ENCODE measurements at places on chromosomes 12 and 14. TPM values are rescaled to one million over a fixed set of nuclear protein-coding genes. Genes with fewer than 3 reads are reported as not detected.
A peak's percentile ranks its signal among the peaks of the same experiment; 100 is the strongest.

NPFF gene
- total RNA-seq = not detected

RNASE8 gene
- total RNA-seq = not detected

- no peak for DNase-seq
Measured at GRCh38 chr14:89616852-89617341, 199.9 kb upstream of the FOXN3 start.

- no peak for DNase-seq
Measured at GRCh38 chr14:53955671-53956426, 776 bp downstream of the BMP4 start.

GRCh38 chr14:69432364-69432763 lies 33.9 kb downstream of the SLC39A9 start:
- DNase-seq = no peak

- peak; percentile 8 for DNase-seq
Measured at GRCh38 chr14:58488550-58488949, 61.0 kb downstream of the KIAA0586 start.

DNA sequence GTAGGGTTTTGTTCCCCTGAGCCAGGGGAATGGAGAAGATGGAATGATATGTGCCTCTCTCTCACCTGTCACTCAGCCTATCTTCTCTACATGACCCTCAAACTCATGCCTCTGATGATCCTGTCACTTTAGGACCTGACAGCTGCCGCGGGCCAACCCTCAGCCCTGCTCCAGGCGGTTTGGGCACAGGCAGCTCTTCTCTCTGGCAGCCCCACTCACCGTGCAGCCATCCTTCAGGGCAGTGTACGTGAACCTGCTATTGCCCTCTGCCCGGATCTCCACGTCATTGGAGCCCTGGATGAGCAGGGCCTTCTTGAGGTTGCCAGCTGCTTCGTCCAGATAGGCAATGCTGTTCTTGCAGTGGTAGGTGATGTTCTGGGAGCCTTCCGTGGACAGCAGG lies 10.5 kb downstream of the TMEM106C start:
- DNase-seq = no peak

DNA sequence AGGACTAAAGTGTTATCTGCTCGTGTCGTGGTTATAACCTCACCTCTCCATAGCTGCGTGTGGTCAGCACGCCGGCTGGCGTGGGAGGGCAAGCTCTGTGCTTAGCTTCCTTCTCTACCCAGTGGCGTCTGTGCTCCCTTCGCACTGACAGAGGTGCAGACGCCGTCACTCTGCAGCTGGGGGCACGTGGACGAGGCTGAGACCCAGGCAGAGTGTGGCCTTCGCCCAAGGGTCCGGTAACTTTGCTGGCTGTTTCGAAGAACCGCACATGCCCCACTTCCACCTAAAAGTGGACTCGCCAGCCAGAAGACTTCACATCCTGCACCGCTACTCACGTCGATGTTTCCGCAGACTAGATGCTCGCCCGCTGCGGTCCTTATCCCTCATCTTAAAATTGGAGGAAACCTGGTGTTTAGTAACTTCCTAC lies 35.9 kb upstream of the DYNC1H1 start:
- no peak for DNase-seq

DNA sequence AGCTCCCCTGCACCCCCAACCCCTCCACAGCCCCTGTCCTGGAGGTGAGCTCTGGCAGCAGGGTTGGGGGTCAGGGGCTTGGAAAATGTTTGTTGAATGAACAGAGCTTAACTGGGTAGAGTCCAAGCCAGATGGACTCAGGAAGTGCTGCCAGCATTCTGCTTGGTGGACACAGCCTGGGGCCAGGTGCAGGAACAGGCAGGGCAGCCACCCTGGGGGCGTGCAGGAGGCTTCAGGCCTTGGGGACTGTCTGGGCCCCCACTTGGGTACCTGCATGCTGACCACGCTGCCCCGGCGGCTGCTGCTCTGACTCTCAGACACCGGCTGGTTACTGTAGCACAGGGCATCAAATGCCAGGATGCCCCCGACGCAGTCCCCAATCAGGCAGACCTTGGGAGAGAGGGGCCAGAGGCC lies 15.7 kb downstream of the ARL6IP4 start:
- DNase-seq = no peak

DNA sequence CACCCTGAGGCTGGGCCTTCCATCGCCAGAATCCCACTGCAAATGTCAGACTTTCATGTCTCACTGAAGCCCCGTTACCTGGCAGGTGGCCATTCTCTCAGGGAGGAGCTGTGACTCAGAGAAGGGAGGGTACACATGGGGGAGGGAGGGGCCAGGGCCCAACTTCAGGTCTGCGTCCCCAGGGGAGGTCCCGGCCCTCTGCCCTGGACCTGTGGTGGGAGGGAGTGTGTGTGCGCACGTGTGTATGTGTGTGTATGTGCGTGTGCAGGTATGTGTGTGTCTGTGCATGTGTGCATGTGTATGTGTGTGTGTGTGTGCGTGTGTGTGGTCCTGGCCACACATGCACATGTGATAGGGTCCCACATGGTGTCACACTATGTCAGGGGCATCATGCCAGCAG lies 50.9 kb downstream of the MVK start:
- DNase-seq = no peak

GRCh38 chr14:72476657-72477499 lies 417.0 kb downstream of the DPF3 start:
- peak; percentile 67 for DNase-seq

DNA sequence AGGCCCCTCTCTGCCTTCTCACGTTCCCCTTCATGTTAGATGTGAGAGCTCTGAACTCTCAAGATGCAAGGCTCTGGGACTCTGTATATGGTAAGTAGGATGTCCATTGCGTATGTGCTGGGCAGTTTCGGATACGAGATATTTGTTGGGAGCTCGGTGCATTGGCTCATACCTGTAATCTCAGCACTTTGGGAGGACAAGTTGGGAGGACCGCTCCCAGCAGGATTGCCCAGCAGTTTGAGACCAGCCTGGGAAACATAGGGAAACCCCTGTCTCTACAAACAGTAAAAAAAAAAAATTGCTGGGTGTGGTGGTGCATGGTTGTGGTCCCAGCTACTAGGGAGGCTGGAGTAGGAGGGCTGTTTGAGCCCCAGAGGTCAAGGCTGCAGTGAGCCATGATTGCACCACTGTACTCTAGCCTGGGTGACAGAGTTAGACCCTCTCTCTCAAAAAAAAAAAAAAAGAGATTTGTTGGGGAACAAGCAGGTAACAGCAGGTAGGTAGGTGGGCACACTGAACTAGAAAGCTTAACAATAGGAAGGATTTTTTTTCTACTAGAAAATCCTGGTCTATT lies 3.4 kb downstream of the TMEM120B start:
- no peak for DNase-seq

GRCh38 chr14:92460916-92461579 lies 52.5 kb upstream of the RIN3 start:
- DNase-seq = no peak

- DNase-seq = peak; percentile 35
Measured at GRCh38 chr14:95056476-95056875, 100.9 kb downstream of the DICER1 start.

GRCh38 chr14:57221931-57222330 lies 46.8 kb downstream of the EXOC5 start:
- DNase-seq = no peak

DNA sequence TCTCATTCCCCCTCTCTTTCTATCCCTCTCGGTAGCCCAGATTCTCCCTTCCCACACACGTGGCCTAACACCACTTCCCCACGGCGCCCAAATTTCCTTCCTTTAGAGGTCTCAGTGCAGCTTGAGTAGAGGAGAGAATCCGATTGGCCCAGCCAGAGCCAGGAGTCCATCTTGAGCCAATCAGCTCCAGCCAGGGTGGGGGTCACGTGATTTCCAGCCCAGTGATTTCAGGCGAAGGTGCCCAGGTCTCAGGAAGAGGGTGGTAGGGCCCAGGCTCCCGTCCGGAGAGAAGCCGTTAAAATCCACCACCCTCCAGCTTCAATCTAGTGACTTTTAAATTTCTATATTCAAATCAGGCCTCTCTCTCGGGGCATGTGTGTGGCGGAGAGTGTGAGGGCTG lies 45.2 kb upstream of the MYL2 start:
- DNase-seq = no peak

- no peak for DNase-seq
Measured at GRCh38 chr12:127771546-127771945, 495.4 kb upstream of the TMEM132C start.

DNA sequence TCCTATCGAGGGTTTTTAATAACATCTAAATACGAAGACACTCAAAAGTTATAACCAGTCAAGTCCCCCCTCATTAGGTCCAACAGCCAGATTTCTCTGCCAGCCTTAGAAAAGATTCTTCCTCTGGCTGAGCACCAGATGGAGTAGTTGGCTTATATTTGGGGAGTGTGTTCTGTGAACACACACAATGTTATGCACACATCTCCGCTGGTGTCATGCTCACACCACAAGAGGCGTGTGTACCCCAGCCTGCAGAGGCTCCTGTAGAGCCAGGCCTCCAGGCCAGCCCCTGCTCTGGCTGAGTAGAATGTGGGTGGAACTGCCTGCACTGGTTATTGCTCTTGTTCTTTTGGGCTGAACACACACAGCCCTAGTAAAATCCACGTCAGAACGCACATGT lies 64.0 kb downstream of the PIWIL1 start:
- peak; percentile 13 for DNase-seq

DNA sequence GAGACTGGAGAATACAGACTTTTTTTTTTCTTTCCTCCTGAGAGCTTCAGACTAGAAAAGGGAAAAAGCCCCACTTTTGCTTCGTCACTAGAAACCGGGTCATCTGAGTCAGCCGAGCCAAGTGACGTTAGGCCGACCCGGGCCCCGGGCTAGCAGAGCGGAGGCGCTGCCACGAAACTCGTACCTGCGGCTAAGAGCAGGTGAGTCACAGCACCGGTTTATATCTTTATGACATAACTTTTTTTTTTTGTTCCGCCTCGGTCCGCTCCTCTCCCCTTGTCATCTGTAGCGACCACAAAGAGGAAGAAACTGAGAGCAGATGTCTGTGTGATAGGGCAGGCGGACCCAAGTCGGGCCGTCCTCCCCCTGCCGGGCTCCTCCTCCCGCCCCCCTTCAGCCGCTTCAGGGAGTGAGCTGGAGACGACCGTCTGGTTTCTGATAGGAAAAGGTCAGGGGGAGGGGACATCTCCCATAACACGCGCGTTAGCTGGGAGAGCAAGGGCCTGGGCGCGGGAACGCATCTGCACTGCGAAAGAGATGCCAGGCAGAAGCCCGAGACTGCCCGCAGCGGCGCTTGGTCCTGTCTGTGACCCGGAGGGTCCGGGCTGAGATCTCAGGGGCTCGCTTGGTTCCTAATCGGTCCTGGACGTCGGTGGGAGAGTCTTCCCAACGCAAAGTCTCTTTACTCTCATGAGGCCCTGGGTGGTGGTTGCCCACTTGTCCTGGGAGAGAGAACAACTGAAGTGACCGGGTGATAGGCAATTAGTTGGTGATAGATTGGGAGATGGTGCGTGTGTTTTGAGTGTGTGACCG lies 586 bp downstream of the TTC6 start:
- DNase-seq = peak; percentile 52

GRCh38 chr14:104678901-104679705 lies 10.3 kb upstream of the INF2 start:
- DNase-seq = no peak

DNA sequence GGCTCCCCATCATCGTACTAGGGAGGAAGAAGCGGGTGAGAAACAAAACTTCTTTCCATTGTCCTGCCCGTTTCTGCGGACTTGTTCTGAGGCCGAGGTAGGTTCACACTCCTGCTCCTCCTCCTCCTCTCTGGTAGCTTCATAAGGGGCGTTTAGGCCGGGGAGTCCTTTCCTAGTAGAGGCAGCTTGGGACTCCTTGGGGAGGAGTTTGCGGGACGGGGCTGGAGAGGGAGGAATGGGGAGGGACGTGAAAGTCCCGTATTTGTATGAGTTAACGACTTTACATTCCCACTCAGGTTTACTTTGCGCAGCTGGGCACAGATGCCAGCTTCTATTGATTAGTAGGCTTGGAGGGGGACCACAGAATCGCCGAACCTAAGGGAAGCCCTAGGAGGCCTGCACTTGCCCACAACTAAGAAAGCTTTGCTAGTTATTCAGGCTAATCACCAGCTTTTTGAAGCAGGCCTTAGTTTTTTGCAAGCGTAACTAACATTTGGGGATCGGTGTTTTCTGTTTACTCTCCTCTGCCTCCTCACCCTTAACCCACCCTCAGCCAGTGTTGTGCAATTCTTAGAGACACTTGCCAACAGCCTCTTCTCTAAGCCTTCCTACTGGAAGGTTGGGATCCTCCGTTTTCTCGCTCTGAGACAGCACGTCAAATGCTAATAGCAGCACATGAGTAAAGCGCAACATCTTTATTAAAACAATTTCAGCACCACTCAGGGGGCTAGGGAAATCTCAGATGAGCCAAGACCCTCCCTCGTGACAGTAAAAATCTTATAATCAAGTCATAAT lies 499 bp downstream of the RNASE4 start:
- DNase-seq = peak; percentile 35

GRCh38 chr12:115070313-115070712 lies 386.3 kb upstream of the TBX3 start:
- DNase-seq = no peak

GRCh38 chr14:61420326-61420725 lies 98.9 kb downstream of the PRKCH start:
- DNase-seq = peak; percentile 74

Measured in H4 (cell line).